Stimulated activated CD4-positive, alpha-beta T cell treated with anti-CD3 and anti-CD28 coated beads, TNF-alpha, amount 100 ng/mL, for 4 hours (primary cell): ENCODE measurements at places on chromosomes 4 and X.

DNA sequence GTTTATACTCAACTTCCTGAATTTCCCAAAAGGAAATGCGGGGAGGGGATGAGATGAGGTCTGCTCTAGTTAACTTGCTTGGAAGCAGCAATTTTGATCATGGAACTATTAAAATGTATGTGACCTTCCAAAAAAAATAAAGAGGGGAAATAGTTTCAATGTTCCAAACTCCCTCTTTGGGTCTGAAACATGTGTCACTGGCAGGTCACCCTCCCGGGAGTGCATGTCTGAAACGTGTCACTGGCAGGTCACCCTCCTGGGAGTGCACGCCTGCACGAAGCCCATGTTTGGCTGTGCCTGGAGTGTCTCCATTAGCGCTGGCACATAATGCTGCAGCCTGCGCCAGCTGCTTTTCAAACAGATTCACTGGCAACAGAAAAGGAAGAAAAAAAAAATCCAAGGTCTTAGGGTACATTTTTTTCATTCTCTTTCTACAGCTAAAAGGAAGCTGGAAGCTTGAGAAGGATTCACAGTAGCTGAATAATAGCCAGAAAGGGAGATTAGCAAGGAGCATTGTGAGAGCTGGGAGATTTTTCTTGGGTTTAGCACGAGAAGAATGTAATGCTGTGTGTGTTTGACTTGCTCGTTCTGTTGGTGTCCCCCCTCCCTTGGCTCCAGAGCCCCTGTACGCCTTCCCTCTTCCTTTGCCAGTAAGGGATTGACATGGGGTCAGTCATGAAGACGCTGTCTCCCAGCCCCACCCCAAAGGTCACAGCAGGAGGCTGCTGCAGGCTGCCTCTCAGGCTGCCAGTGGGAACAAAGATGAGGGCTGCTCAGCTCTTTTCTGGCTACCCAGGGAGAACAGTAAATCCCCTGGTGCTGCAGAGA lies 39.2 kb upstream of the TLR3 start:
- DNase-seq: no peak

- DNase-seq: no peak
Measured at GRCh38 chr4:90824266-90825150, 697.3 kb downstream of the CCSER1 start.

- no peak for DNase-seq
Measured at GRCh38 chrX:103539695-103540094, 20.4 kb upstream of the RAB40A start.

DNA sequence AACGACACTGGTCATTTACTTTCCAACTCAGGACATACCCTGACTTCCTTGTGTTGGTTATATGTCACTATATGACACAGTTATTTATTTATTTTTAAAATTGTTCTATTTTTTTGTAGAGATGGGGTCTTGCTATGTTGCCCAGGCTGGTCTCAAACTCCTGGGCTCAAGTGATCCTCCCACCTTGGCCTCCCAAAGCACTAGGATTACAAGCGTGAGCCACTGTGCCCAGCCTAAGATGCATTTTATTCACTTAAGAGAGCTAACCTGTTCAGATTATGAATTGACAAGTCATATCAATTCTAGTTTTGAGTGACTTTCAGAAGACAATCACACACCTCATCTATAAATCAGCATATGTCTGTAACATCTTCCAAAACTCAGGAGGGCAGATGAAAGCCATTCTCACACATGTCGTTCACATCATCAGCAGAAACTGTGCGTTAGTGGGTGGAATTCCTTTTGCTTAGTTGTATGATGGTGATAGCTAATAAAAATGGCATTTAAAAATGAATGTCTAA lies 9.4 kb upstream of the RHOH start:
- DNase-seq: no peak

DNA sequence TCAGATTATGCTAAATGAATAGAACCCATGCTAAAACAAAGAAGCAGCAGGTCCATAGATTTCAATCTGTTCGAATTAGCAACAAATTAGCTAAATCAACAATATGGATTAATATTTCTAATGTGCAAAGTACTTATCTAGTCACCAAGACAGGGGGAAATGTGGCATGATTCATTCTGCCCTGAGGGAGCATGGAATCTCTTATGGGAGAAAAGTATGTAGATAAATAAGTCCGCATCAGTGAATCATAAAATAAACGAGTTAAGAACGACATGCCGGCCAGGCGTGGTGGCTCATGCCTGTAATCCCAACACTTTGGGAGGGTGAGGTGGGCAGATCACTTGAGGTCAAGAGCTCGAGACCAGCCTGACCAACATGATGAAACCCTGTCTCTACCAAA lies 102.1 kb downstream of the ANOS1 start:
- DNase-seq: no peak

DNA sequence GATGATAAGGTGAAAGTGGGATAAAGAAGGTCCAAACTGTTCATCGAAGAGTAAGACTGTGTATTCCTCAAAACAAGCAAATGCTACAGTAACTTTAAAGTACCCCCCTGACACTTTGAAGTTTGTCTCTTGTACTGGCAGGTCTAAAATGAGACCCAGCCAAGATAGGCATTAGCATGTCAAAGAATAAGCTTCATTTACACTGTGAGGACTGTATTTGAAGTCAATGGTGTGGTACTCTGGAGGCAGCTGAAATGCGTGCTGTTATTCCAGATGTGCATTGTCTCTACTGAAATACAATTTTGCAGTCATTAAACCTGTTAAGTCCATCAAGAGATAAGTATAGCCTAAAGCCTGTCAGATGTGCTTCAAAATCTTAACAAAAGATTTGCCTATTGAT lies 288.9 kb upstream of the TECRL start:
- no peak for DNase-seq
